Hepatocyte (in vitro differentiated cells): ENCODE measurements at places on chromosomes 5 and 9. TPM values are rescaled to one million over a fixed set of nuclear protein-coding genes. Genes with fewer than 3 reads are reported as not detected.

Gene RELL2
- total RNA-seq = 7.6 and 16.9 TPM in 2 replicates

Gene PCDHGA2
- 0.08 TPM in 1 of 2 replicates, not detected in the other for total RNA-seq

Gene ADAMTS12
- total RNA-seq = 8.7 and 8.9 TPM in 2 replicates

Gene LCN15
- total RNA-seq = 1.5 and 35.9 TPM in 2 replicates

DNA sequence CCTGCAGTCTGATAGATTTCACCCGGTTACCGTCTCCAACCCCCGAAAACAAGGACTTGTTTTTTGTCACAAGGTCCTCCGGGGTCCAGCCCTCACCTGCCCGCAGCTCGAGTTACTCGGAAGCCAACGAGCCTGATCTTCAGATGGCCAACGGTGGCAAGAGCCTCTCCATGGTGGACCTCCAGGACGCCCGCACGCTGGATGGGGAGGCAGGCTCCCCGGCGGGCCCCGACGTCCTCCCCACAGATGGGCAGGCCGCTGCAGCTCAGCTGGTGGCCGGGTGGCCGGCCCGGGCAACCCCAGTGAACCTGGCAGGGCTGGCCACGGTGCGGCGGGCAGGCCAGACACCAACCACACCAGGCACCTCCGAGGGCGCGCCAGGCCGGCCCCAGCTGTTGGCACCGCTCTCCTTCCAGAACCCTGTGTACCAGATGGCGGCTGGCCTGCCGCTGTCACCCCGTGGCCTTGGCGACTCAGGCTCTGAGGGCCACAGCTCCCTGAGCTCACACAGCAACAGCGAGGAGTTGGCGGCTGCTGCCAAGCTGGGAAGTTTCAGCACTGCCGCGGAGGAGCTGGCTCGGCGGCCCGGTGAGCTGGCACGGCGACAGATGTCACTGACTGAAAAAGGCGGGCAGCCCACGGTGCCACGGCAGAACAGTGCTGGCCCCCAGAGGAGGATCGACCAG is 121.3 kb downstream of the DAB2IP start:
- DNase-seq = no peak

Gene DNAI1
- 0.57 TPM in 1 of 2 replicates, not detected in the other for total RNA-seq

DNA sequence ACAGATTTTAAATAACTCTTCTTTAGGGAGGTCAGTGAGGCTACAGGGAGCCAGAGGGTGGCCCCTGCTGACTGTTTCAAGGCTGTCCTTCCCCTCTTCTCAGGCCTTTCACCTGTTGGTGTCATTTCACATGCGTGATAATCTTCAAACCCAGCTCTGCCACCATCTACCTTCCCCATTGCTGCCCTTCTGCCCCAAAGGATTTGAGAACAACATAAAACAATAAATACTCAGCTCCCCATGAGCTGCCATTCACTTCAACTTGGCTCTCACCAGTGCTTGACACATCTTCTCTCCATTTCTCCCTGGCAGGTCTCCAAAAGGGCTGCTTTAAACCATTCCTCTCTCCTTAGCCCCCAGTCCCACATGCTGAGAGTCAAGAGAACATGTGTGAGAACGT is 75.5 kb upstream of the PALM2AKAP2 start:
- DNase-seq = no peak

Gene CDC20B
- total RNA-seq = 0.28 and 0.30 TPM in 2 replicates

- DNase-seq = peak; percentile 19
These were observed 411.1 kb upstream of the GRIA1 start for GRCh38 chr5:153079396-153079795.

GRCh38 chr5:121954086-121954485 is 7.7 kb upstream of the SRFBP1 start:
- DNase-seq = no peak

DNA sequence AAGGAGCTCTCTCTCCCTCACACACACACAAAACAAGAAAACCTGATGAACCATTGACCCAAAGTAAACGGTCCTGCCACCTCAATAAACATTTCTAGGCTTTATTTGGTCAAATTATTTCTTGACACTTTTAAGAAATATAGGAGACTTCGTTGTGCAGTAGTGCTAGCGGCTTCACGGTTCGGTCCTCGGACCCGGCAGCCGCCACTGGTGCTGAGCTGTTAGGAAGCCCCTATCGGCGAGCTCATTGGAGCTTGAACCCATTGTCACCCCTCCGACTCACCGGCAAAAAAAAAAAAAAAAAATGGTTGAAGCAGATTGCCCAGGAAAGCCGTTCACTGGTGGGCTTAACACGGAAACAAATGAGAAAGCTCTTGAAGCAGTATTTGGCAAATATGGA is 1695.6 kb upstream of the ACO1 start:
- no peak for DNase-seq

DNA sequence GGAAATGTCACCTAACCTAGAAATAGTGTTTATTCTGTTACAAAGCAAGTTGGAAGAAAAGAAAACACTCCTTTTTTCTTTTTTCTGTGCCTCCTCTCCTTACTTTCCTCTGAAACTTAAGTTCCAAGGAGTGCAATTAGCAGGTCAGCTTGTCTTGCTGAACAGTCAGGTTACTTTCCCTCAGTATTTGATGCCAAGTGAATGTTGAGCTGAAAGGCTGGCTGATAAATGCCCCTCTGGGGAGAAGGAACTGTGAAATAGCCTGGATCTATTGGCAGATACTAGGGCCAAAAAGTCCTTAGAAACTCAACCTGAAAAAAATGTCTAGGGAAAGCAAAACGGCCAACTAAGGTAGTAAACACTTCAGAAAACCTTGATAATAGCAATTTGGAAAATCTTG is 43.6 kb downstream of the GRIA1 start:
- no peak for DNase-seq

Gene ARHGEF28
- total RNA-seq = 7.6 and 11.2 TPM in 2 replicates

DNA sequence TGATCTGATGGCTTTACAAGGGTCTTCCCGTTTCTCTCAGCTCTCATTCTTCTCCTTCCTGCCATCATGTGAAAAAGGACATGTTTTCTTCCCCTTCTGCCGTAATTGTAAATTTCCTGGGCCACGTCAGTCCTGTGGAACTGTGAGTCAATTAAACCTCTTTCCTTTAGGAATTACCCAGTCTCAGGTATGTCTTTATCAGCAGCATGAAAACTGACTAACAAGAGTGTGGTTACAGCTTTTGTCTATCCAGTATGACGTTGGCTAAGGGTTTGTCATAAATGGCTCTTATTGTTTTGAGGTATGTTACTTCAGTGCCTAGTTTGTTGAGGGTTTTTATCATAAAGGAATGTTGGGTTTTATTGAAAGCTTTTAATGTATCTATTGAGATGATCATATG is 501.6 kb downstream of the CAAP1 start:
- DNase-seq = no peak

DNA sequence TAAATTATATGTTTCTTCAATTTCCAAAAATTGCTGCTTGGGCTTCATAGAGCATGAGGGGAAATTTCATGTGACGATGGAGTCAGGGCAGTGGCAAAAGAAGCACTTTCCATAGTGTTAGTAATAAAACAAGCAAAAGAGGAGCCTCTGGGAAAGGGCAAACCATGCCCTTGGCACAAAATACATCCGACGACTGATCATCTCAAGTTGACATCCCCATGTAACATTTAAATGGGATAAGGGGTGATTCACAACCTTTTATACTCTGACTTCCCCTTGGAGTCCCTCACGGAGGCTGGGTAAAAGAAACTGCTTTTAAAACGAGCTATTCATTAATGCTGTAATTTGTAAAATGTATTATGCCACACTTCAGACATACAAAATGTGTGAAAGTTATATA is 161.4 kb upstream of the DMRT1 start:
- no peak for DNase-seq

GRCh38 chr9:92762196-92762595 is 2.4 kb downstream of the BICD2 start:
- no peak for DNase-seq

Gene C5orf58
- total RNA-seq = not detected in 2 replicates

GRCh38 chr5:156147261-156147943 is 179.6 kb upstream of the SGCD start:
- DNase-seq = peak; percentile 11

- DNase-seq = no peak
These were observed 11.4 kb downstream of the ASTN2 start for GRCh38 chr9:117403403-117403811.

Gene SPINK6
- not detected in 2 replicates for total RNA-seq

DNA sequence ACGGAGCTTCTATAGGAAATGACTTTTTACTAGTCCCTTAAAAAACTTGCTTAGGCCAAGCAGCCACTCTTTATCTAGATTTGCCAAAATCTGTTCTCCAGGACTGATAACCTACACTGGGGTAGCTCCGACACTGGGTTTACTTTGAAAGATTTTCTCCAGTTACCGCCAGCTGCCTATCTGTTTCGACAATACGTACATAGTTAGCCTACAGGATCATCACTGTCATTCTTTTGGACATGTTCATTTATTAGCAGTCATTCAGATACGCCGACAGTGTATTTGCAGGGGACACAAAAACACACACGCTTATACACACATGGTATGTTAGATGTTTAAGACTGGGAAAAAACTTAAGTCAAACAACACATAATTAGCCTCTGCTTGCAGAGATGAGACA is 225.7 kb downstream of the DCP2 start:
- DNase-seq = no peak

DNA sequence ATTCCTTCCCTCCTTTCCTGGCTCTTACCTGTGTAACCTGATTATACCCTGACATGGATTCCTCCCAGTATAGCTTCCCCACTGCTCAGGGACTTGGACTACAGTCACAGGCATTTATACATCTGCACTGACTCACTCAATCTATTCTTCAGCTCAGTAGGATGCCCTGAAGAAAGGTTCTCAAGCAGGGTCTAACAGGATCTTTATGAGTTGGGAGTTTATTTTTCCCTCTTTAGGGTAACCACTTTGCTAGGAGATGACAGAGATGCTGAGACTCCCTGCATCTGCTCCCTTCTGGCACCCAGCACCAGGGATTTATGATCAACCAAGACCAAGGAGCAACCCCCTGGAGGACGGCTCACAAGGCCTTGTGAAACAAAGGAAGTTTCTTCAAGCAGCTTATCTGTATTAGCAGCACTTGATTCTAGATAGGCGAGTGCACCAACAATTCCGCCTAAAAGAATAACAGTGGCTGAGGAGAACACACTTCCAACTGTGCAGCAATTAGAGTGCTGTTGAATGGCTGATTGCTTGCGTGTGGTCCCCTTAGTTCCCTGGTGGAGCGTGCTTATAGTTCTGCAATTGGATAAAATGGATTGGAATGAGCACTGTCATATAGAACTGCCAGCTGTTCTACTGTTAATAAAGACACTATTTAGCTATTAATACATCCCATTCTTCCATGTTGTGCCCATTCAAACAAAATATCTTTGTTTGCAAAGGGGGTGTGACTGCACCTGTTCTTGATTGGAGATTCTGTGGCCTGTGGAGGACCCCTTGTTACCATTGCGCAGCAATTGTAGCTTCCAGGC is 482.6 kb downstream of the ZNF608 start:
- DNase-seq = no peak
